Uterus (tissue), 4 donors: ENCODE measurements at places on chromosomes 11 and 22. TPM values are rescaled to one million over a fixed set of nuclear protein-coding genes. Genes with fewer than 3 reads are reported as not detected.

DNA sequence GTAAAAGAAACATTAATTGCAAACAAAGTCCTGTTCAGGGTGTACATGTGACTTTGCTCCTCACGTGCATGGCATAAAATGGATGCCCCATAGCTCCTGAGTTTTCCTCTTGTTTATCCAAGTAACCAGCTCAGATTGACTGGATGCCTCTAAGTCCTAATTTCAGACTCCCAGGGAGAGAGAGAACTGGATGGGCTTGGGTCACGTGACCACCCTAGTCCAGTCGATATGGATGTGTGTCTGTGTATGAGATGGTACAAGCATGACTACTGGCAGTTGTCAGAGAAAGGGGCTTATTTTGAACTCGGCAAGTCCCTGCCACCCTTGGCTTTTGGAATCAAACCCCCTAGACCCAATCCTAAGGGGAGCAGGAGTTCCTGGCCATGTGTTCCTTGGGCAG, 35.4 kb upstream of the PLET1 start:
- DNase-seq: no peak

DNA sequence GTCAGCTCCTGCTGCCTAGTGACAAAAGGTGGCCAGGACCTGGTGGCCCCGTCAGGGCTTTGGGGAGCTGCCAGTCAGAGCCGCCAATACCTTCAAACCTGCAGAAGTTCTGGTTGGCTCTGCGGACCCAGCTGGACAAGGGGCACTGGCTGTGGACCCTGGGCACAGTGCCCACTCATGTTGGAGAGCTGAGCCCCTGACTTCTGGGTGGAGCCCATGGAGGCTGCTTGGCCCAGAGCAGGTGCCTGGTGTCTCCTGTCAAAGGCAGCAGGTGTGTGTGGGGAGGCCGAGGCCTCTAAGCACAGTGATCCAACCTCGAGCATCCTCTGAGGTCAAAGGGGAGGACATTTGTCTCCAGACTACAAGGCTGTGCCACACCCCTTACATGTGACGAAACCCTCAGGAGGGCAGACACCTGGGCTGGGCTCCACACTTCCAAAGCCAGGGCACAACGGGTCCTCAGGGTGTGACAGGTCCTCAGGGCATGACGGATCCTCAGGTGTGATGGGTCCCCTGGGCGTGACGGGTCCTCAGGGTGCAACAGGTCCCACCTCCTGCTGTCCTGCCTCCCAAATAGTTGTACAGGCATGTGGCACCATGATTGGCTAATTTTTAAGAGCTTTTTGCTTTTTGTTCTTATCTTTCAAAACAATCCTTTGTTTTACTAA, 37.0 kb downstream of the MUC2 start:
- DNase-seq: no peak

CCDC82 gene
- 36.9 TPM for total RNA-seq

CNGA4 gene
- not detected for total RNA-seq

IL17RA gene
- 5.6 TPM for total RNA-seq
